Transverse colon (tissue), 4 donors: ENCODE measurements at places on chromosomes 5 and 9. TPM values are rescaled to one million over a fixed set of nuclear protein-coding genes. Genes with fewer than 3 reads are reported as not detected.

Gene PCDHA7
- total RNA-seq, result 1.1 TPM

GRCh38 chr5:72177538-72177937 is 70.3 kb downstream of the MAP1B start:
- DNase-seq, result no peak

GRCh38 chr5:151966046-151966445 is 41.4 kb upstream of the GLRA1 start:
- DNase-seq, result no peak

Gene TAS2R1
- not detected for total RNA-seq

DNA sequence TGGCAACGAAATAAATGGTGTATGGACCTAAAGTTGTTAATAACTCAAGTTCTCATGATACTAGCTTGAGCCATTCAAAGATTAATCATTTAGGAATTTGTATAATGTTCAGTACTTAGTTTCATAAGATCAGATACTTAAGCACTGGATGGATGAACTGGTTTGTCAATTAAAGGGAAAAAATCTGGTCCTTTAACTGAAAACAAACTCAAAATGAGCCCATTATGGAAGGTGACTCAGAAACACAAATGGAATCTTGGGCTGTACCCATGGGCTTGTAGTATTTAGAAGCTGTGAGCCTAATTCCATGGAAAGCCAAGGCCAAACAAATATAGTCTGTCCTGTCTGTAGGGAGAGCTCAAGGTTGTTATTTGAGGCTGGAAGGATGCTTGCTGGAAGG is 27.6 kb upstream of the ADRB2 start:
- DNase-seq, result no peak

DNA sequence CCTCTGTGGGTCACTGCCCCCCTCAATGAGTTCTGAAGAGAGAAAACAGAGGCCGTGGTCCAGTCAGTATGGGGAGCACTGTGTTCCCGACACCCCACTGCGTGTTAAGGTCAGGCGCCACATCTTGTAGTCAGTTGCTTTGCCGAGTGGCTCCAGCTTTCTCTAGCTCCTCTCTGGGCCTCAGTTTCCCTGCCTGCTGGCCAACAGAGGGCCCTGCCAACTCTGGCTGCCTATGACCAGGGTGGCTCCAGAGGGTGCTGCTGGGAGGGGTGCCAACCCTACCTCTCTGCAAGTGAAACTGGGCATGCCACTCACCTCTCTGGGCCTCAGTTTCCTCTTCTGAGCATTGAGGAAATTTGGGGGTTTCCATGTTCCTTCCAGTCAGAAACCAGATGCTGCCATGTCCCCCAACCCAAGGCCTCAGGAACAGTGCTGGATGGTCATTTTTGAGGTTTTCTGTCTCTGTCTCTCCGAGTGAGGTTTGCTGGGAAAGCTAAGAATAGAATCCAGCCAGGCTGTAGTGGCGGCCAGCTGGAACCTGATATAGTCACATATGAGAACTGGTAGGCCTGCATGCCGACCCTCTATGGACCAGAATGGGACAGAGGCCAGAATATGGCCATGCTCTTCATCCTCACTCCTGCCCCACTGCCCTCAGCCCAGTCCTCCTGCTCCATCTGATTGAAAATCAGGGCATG is 132.1 kb downstream of the PHF2 start:
- no peak for DNase-seq

- DNase-seq, result no peak
Measured at GRCh38 chr5:91178461-91178860, 204.7 kb downstream of the ARRDC3 start.

- DNase-seq, result no peak
Measured at GRCh38 chr5:142609142-142609541, 76.7 kb downstream of the FGF1 start.

Gene CDH10
- total RNA-seq, result 0.14 TPM

GRCh38 chr5:60066502-60066901 is 173.0 kb upstream of the PDE4D start:
- no peak for DNase-seq

- DNase-seq, result peak; percentile 80
Measured at GRCh38 chr9:137307255-137308056, 5.4 kb upstream of the NRARP start.

Gene SLC9A3
- 143 TPM for total RNA-seq

DNA sequence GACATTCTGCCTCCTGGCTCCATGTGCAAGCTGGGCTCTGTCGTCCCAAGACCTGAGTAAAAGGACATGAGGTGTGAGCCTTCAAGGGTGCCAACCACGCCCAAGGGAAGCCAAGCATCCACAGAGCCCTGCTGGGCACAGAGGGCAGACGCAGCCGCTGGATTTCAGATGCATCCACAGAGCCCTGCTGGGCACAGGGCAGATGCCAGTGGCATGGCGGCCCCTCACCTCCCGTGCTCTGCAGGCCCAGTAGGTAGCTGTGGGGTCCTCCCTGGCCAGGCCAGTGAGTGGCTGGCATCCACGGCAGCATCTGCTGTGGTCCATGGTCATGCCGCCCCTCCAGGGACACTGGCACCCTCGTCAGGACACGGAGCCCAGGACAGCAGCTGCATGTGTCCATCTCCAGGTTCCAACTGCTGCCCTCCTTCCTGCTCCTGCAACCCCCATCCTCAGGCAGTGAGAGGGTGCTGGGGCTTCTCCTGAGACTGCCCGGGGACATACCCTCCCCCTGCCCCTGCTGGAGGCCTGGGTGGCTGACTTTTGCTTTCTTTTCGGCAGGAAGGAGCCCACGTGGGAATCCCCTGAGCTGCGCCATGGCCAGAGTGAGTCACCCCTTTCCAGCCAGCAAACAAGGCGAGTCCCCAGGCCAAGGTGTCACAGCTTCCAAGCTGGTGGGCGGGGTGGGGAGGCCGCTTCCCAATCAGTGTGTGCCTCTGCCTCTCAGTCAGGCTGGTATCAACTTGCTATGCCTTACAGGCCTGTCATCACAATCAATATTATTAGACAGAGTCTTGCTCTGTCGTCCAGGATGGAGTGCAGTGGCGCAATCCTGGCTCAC is 4.0 kb upstream of the TRAF2 start:
- DNase-seq, result peak; percentile 72

GRCh38 chr9:95778957-95779356 is 96.5 kb upstream of the ERCC6L2 start:
- DNase-seq, result peak; percentile 31

GRCh38 chr9:99720455-99721050 is 101.1 kb upstream of the NR4A3 start:
- no peak for DNase-seq

DNA sequence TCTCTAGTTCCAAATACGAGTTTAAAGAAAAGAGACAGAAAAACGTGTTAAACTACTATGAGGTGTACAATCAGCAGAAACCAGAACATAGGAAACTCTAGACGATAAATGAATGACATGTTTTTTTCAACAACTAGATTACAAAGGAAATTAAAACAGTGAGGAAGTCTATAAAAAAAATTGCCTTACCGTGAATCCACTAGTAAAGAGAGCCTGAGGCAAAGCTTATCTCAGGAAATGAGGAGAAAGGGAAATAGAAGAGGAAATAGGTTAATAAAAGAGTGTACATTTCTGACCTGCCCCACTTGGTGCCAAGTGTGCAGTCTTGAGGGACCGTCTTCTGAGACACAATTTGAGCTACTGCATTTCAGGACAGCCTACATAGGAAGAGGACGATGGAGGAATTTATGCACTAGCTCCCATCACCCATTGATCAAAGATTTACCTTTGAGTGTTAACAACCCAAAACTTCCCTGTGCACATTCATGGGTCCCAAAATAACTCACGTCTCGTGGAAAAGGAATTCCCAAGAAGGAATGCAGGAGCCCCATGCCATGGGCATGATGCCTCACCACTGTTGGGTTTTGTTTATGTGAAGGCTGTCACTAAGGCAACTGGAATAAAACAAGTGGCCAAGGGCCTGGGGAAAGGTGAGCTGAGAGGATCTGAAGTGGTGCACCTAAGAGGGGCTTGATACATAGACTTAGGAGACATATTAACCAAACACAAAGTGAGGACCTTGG is 53.6 kb upstream of the SLC1A3 start:
- no peak for DNase-seq

Gene C9
- not detected for total RNA-seq

GRCh38 chr5:135850231-135850630 is 15.8 kb downstream of the SLC25A48 start:
- DNase-seq, result no peak

- DNase-seq, result peak; percentile 32
Measured at GRCh38 chr9:127035423-127035822, 87.0 kb downstream of the ANGPTL2 start.

DNA sequence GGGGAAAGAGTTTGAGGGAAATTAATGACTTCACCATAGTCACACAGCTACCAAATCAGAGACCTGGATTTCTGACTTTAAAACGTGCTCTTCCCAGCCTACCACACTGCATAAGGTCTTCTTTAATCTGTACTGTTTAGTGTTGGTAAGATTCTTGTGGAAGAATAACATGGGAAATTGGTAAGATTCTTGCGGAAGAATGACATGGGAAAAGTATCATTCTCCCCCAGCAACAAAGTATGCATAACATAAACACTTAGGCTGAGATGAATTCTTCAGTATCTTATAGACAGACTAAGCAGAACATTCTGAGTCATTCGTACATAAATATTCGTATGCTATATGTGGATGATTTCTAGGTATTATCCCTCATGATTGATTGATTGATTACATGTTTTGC is 170.4 kb downstream of the FOCAD start:
- DNase-seq, result no peak

GRCh38 chr5:53151713-53152458 is 42.3 kb upstream of the MOCS2 start:
- DNase-seq, result peak; percentile 14

DNA sequence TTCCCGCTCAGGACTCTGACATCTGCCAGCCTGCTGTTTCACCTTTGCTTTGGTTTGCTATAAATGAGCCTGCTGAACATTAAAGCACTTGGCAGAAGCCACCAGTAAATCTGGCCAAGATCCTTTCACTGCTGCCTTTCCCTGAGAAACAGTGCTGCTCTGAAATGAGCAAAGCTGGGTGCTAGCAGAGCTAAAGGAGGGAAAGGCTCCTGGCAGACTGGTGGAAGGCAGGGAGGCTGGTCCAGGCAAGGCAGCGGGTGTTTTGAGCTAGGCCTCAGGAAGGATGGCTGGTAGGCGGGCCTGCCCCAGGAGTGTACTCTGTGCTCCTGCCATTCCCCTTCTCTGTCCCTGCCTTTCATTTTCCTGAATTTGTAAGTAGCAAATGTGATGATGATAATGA is 52.5 kb upstream of the PTGS1 start:
- DNase-seq, result no peak

GRCh38 chr5:93189707-93190120 is 391.3 kb downstream of the NR2F1-AS1 start:
- no peak for DNase-seq

- DNase-seq, result no peak
Measured at GRCh38 chr9:136823136-136824046, 15.6 kb downstream of the RABL6 start.

DNA sequence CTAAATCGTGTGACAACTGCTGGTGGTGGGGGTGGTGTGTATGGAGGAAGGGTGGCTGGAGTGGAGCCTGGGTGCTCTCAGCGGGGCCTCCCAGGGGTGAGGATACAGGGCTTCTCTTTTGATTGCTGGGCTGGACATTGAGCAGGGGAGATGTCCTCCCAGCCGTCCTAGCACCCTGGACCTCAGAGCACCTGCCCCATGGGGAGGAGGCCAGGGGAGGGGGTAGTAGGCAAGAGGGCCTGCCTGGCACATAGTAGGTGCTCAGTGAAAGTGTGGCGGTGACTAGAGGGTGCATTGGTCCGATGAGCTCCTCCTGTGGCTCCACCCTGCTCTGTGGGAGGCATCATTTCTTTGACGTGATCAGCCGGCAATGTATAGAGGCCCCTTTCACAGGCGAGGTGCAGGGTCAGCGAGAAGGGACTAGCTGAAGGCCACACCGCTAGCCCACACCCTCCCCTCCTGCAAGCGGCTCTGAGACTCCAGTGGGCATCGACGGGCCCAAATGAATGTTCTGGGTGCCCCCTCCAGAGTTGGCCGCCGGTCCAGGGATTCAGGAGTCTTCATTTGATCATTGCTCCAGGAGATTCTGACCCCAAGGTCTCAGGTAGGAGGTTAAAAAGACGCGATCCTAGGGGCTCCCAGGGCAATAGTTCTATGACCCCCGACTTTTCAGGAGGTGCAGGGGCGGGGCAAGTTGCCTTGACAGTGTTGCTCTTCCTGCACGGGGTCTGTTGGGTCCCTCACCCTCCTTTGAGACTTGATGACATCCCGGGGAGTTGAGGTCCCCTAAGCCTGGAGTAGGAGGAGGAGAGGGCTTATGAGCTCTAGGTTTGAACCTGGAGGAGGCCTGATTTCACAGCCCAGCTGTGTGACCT is 255.5 kb downstream of the PBX3 start:
- no peak for DNase-seq

- DNase-seq, result no peak
Measured at GRCh38 chr5:126009566-126009965, 413.6 kb upstream of the GRAMD2B start.

DNA sequence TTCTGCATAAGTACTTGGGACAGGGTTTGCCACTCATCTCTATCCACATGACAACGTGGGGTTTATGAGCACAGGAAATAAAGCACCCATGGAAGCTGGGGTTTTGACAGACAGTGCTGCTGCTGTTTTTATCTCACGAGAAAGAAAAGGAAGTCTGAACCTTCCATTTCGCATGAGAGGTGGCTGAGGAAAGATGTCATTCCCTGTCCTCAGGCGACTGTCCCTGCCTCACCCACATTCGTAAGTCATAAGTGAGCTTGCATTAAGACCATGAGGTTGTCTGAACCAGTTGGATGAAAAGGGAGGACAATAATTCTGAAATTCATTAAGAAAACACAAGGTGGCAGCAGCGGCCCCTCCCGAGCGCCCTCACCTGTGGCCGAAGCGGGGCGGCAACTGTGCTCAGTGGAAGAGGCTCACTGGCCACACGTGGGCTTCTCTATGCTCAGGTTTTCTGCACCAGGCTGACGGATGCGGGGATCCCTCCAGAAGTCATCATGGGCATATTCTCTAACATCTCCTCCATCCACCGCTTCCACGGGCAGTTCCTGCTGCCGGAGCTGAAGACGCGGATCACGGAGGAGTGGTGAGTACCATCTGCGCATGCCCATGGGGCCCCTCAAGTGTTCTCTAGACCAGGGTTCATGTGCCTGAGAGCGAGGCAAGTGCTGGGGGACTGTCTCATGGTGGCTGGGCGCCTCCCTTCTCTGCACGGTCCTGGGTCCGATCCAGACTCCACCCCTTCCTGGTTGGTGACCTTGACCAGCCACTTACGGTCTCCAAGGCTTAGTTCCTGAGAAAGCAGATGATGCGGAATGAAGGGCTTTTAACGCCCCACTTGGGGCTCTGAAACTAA is 54.7 kb upstream of the SUSD3 start:
- peak; percentile 72 for DNase-seq

GRCh38 chr5:130520211-130520610 is 615.9 kb downstream of the CHSY3 start:
- no peak for DNase-seq

Gene ALDH1A1
- total RNA-seq, result 566 TPM

Gene PCDHGA12
- total RNA-seq, result 1.6 TPM

- no peak for DNase-seq
Measured at GRCh38 chr5:37757980-37758582, 81.8 kb downstream of the GDNF start.

Gene PCDHGB3
- 1.9 TPM for total RNA-seq

Gene ALDH1B1
- total RNA-seq, result 77.2 TPM
